T-cell (primary cell): ENCODE measurements at places on chromosomes 12 and 14.

DNA sequence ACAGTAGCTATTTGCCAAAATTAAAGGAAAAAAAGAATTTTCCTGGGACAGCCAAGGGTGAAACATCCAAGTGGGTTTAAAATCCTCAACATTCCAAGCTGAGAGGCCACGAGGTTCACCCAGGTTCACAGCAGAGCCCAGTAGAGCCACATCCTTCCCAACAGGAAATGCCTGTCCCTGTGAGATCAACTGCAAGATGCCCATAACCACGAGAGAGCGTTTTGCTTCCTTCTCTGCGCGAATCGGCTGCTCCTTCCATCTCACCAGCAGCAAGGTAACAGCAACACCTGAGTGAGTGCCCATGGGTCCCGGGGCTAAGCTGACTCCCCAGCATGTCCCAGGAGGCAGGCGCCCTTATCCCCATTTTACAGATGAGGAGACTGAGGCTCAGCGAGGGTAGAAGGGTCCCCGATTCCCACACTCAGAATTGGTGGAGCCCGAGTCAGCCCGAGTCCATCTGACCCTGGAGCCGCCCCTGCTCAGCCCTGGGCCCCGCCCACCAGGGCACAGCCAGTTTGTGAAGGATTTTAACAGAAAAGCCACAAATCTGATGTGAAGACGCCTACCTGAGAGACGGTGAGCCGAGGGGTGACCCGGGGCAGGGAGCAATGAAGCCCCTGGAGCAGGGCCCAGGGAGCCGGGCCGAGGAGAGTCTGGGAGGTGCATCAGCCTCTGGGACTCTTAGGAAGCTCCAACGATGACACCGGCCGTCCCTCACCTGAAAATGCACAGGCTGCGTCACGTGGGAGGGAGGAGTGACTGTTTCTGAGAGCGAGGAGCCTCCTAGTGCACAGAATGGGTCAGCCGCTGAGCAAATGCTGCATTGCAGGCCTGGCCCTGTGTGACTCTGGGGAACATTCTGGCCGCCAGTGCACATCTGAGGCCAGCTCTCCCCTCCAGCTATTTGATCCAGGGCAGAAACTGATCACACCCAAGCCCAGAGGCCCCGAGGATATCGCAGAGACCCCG, 236.9 kb upstream of the SFSWAP start:
- no peak for DNase-seq

GRCh38 chr12:24095245-24095644, 145.8 kb upstream of the SOX5 start:
- no peak for DNase-seq

DNA sequence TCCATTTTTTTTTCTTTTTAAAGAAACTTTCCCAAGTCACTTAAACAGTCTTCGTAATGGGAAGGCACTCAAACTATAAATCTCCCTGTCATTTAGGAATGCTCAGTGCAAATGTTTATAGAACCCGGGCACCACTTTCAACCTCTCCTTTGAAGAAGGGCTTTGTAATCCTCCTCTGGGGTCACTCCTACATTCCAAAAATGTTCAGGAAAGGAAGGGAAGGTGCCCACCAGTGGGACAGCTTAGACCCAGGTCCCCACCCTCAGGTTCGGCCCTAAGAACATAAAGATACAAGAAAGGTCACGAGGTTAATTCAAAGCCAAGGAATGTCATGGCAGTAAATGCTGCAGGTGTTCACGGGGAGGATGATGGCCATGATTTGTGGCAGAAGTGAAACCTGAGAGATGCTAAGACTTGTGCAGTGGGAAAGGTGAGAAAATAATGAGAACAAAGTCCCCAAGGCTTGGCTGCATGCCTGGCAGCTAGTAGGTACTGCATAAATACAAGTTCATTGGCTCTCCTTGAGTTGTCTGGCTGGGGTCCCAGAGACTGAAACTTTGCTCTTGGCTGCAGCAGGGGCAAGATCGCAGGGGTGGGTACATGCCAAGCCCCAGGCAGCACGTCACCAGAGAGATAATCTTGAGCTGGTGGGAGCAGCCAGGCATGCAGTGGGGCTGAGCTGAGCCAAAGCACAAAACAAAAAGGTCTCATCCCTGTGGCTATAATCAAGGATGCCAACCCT, 21.1 kb downstream of the KRT18 start:
- DNase-seq: no peak

DNA sequence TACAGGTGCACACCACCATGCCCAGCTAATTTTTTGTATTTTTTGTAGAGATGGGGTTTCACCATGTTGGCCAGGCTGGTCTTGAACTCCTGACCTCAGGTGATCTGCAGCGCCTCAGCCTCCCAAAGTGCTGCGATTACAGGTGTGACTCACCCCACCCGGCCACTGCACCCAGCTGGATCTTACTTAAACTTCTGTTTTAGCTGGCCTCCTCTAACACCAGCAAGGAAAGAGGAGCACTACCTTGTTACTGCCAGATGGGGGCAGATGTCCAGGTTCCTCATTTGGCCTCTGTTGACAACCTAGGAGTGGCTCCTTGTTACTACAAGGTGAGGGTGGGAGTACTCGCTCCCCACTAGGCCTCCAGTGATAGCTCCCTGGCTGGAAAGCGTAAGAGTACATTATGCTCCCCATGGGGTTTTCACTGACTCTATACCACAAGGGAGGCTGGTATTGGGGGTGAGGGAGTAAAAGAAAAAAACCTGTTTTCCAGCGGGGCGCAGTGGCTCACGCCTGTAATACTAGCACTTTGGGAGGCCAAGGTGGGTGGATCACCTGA, 13.2 kb upstream of the ARF6 start:
- peak; percentile 35 for DNase-seq

- DNase-seq: no peak
Observed at GRCh38 chr14:102442241-102443211, 67.0 kb downstream of the ANKRD9 start.

- DNase-seq: no peak
Observed at GRCh38 chr14:95065411-95065810, 91.9 kb downstream of the DICER1 start.

DNA sequence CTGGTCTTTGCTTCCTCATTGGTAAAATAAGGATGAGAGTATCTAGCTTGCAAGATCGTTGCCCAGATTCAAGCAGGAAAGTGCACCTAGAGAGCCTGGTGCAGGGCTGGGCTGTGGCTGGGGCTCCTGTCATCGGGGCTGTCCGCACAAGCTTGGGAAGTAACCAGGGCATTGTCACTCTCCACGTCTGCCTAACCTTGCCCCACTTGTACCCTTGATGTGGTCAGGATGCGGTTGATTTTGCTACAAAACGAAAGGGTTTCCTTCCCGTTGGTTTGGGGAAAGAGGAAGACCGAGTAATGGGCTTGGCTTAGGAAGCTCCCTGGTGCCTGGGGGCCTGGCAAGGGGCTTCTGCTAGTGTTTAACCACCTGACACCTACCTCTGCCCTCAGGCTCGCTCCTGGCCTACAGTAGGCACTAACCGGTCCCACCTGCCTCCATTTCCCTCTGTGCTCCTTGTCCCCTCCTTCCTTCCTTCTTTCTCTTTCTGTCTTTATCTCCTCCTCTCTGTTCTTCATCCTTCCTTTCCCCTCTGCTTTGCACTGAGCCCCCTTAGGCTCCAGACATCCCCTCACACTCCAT, 21.8 kb downstream of the MVK start:
- peak; percentile 8 for DNase-seq

GRCh38 chr14:68331426-68331825, 461.4 kb downstream of the ZFP36L1 start:
- DNase-seq: no peak

GRCh38 chr12:14652483-14652882, 43.9 kb downstream of the GUCY2C start:
- DNase-seq: no peak

DNA sequence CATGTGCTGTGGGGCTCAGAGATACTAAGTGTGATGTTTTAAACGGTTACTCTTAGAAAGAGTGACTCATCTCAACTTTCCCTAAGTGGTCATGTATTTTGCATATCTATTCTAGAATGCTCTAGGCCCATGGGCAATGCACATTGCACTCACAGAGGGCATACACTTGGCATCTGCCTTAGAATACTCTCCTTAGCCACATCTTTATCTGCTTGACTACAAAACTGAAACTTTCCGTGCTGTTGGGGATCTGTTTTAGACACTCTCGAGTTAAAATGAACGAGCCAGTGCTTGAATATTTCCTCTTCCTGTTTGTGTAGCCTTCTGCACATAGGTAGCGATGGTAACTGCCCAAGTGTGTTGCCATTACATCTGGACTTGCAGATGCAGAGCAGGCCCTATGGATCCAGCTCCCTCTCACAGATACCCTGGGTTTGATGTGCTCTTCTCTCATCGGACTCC, 180.5 kb downstream of the CAND1 start:
- no peak for DNase-seq

GRCh38 chr12:116055895-116056607, 221.4 kb downstream of the MED13L start:
- DNase-seq: no peak

- DNase-seq: peak; percentile 21
Observed at GRCh38 chr14:68926236-68926635, 52.9 kb downstream of the ACTN1 start.

GRCh38 chr12:82593901-82594396, 92.8 kb upstream of the TMTC2 start:
- no peak for DNase-seq

- DNase-seq: no peak
Observed at GRCh38 chr14:95409477-95410272, 90.0 kb upstream of the CLMN start.

- DNase-seq: no peak
Observed at GRCh38 chr14:50015716-50016115, 100.7 kb downstream of the VCPKMT start.

DNA sequence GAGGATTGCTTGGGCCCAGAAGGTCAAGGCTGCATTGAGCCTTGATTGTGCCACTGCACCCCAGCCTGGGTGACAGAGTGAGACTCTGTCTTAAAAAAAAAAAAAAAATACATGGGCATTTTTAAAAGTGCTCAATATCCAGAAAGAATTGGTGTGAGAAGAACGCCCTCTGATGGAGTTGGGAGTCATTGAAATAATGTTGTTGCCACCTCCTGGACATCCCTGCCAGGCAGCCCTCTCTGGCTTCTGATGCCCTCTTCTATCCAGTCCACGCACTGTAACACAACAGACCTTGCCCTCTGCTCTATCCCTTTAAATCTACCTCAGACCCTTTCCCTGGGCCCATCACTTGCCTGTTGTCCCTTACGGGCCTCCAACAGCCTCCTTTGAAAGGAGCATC, 4.9 kb downstream of the PTGDR start:
- DNase-seq: peak; percentile 6

DNA sequence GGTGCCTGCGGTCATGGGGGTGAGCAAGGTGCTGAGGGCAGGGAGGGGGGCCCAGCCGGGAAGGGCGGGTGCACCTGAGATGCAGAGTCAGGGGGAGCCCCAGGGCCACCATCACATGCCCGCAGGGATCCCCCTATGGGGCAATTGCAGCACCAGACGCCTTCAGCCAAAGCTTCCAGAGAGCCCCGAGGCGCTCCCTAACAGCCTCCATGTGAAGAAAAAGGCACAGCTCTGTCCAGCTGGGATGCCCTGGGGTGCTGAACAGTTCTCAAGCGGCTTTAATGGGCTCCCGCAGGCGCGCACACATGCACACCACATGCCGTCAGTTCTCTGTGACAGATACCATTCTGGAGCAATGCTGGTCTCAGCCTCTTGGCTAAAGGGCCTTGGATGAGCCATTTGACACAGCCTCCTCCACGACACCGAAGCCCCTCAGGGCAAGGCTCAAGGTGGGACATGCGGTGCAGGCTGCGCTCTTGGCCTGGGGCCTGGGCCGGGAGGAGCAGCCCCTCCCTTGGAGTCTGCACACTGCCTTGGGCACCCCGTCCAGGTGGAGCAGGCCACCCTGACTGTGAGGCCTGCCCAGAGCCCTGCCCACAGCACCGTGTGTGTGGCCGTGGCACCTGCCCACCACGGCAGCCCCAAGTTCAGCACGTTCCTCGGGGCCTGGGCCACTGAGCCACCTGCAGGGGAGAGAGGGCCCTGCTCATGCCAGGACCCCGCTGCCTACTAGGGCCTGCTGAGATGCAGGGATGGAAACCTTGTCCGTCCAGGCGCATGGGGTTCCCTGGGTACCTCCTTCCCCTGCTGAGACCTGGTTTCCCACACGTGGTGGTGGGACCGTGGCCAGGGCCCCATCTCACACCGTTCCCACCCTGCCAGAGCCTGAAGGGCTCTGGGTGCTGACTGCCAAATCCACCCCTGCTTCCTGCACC, 7.7 kb downstream of the XRCC3 start:
- no peak for DNase-seq

DNA sequence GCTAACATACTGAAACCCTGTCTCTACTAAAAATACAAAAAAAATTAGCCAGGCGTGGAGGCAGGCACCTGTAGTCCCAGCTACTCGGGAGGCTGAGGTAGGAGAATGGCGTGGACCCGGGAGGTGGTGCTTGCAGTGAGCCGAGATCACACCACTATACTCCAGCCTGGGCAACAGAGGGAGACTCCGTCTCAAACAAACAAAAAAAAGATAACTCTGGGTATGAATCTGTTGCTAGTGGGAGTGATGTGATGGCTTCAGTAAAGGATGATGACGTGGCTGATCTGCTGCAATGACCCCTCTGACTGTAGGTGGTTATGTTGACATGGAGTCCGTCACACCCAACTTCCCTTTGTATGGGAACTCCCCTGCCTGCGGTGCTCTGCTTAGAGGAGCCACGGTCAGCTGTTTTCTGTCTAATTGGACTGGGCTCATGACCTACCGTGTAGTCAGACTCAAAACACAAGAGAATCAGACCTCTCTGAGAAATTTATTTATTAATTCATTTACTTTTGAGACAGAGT, 59.1 kb upstream of the MED13L start:
- DNase-seq: peak; percentile 17

DNA sequence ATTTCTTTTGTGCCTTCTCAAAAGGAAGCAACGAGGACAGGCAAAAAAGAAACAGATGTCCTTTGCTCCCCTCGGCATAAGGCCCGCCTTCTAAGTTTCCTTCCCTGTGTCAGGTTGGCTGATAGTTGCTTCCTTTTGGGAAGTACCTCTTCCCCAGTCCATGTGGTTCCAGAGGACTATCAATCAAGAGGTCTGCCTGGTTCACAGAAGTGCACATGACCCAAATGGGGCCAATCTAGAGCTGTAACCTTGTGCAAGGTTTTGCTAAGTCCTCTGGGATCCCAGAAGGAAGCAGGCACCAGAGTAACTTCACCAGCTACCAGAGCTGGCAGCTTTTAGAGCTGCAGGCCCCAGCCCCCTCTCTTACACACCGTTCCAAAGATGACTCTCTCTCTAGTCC, 42.6 kb downstream of the TMEM63C start:
- no peak for DNase-seq

- no peak for DNase-seq
Observed at GRCh38 chr14:73223049-73223448, 14.3 kb upstream of the PAPLN start.

DNA sequence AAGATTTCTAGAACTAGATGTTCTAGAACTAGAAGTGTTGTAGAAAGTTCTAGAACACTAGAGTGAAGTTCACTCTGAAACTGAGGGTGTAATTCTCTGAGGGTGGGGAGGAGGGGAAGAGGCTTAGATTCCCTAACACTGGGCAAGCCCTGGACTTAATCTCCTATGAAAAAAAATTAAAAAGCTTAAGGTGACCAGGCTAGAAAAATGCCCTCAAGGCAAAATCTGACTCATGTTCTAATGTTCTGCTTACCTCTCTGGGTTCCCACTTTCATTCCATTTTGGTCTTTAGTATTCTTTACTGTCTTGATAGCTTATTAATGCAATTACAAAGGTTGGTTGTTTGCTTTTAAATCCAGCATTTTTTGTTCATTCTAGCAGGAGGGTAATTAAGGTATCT, 101.5 kb downstream of the KICS2 start:
- no peak for DNase-seq

- DNase-seq: no peak
Observed at GRCh38 chr12:31687101-31687527, 27.6 kb downstream of the ETFBKMT start.

- no peak for DNase-seq
Observed at GRCh38 chr14:28966416-28967233, 200.0 kb downstream of the FOXG1 start.
